Left lobe of liver (tissue), 2 donors: ENCODE measurements at places on chromosomes 1 and 21.

DNA sequence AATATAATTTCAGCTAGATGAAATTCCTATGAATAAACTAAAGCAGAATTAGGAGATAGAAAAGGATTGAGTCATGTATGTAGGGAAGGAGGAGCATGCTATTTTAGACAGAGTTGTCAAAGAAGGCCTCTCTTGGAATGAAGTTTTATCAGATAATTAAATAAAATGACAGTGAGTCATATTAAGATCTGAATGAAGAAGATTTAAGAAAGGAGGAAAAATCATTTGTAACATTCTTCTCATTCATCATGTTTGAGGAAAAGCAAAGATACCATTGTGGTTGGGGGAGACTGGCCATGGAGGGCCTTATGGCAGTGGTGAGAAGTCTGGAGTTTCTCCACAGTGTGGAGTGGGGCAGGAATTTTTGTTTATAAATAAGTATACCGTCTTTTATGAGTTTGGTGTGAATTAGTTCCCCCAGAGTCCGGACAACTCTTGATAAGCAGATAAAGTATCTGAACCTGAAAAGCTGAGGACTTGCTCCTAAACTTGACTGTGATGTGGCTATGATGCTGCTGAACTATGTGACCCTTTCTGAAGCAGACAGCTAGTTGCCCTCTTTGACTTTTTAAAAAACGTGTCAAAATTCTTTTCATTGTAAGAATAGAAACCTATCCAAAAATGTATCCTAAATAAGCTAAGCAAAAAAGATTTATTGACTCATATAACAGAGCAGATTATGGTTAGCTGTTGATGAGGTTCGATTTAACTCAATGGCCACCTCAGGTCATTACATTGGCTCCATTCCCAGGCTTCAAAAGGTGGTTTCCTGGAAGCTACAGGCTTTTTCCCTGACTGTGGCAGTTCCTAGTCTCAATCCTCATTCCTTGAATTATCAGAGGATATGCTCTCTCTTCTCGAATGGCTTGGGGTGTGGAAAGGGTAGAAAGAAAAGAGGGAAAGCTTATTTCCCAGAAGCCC lies 90.8 kb downstream of the LHX9 start:
- no peak for DNase-seq

DNA sequence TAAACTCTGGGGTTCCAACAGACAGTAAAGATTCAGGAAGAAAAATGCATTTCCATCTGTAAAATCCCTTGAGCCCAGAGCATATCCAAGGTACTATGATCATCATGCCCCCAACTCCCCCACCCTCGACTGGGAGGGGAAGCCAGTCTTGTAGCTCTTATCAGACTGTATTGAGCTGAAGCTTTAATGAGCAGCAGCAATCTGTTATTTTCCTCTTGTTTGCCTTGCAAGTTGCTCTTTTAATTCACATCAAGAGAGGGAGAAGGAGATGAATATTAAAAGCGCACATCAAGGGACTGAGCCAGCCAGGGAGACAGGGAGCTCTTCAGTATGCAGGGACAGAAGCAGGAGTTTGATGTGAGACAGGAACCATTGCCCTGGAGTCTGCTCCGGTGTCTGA lies 52.5 kb upstream of the KCNA3 start:
- no peak for DNase-seq

DNA sequence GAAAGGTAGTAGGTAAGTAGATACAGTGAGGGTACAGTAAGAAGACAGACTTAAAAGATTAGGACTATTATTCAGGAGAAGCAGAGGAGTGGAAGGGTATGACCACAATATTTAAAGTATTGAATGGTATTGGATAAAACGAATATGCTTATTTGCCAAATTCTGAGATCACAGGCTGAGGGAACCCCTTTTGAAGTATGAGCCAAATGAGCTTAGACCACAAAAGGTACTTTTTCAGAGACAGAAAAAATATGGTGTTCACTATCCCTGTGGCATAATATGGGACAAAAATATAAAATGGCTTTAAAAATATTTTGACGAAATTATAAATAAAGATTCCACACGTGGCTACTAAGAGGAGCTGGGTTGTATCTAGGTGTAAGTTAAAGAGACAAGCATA lies 880 bp upstream of the MTF2 start:
- no peak for DNase-seq

GRCh38 chr1:178241057-178241456 lies 147.2 kb downstream of the RASAL2 start:
- no peak for DNase-seq

- DNase-seq = no peak
These were observed 148.7 kb downstream of the FCRL5 start for GRCh38 chr1:157403608-157404007.

- no peak for DNase-seq
These were observed 35.0 kb upstream of the IL19 start for GRCh38 chr1:206735553-206736031.

DNA sequence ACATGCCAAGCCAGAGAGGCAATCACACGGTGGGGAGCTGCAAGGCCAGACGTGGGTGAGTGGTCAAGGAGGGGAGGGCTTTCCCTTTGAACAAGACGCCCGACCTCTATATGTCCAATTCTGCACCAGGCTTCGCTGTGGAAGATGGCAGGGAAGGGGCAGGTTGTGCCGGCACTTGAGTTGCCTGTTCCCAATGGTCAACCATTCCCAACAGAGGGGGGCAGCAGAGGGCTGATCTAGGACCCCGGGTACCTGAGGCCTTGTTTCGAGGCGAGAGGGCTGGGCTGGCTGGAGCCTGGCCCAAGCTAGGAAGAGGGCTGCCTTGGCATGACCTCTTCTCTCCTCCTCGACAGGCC lies 64.9 kb downstream of the TMEM53 start:
- peak; percentile 64 for DNase-seq

DNA sequence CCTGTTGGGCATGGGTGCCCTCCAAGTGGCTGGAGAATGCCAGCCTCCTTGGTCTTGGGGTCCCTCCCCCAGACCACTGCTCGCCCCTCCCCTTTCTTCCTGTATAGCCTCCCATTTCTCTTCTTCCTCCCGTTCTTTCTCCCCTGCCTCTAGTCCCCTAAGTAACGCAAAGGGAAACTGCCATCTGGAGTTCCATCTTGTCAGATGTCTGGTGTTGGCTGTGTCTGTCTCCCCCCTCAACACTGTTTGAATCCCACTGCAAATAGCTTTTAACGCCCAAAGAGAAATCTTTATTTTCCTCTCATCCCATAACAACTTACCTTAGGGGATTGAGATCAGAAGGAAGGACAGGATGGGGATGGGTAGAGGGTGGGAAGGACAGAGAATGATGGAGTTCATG lies 55.3 kb upstream of the CSF3R start:
- DNase-seq = no peak

- no peak for DNase-seq
These were observed 14.9 kb upstream of the SSBP3 start for GRCh38 chr1:54421101-54421504.

DNA sequence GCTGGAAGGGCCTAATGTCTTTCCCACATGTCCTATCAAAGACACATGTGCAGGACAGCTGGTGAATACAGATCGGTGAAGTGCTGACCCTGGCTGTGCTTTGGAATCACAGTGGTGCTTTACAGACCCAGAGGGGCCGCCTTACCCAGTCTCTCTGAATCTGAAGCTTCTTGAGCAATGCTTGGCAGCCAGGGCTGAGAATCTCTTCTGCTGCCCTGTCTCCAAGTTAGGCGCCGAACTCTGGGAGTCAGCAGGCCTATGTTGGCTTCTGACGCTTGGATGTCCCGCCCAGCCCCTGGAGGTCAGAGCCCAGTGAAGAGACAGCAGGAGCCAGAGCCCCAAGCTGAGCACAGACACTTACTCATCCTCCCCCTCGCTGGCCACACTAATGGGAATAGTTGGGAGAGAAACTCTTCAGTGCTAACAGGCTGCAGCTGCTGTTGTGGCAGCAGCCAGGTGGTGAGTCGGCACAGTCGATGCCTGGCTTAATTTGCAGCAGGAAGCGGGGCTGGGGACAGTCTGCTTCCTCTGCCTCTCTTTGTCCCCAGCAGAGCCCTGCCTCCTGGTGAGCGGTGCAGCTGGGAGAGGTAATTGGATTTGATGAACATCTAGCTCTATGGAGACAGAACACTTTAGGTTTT lies 68.1 kb downstream of the URB2 start:
- no peak for DNase-seq

GRCh38 chr1:106717591-106717990 lies 338.9 kb upstream of the PRMT6 start:
- no peak for DNase-seq

DNA sequence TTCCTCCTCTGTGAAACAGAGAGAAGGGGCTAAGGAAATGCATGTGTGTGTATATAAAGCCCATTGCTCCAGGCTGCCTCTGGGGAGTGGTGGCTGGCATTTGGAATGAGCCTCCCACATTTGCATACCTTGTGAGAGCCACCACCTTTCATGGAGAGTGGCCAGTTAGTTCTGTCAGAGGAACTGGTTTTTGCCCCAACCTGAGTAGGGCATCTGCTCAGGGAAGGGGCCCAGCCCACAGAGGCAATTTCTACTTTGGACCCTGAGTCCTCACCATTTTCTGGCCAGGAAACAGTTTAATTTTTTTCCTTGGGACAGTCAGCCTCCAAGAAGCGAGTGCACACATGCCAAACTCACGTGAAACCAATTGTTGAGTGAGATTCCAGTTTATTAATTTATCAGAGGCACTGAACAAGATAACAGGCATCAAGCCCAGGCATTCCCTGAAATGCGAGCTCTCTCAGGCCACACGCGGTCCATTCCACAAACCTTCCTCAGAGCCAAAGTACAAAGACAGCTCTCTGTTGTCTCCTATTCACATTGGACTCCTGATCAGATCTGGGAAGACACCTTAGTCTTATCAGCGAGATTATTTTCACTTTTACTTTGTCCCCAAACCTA lies 1.0 kb upstream of the SLC6A9 start:
- no peak for DNase-seq
